Activated CD4-positive, alpha-beta T cell treated with anti-CD3 and anti-CD28 coated beads, Interleukin-2, amount 50 U/mL, for 4 hours (primary cell): ENCODE measurements at places on chromosomes 1 and 21.

DNA sequence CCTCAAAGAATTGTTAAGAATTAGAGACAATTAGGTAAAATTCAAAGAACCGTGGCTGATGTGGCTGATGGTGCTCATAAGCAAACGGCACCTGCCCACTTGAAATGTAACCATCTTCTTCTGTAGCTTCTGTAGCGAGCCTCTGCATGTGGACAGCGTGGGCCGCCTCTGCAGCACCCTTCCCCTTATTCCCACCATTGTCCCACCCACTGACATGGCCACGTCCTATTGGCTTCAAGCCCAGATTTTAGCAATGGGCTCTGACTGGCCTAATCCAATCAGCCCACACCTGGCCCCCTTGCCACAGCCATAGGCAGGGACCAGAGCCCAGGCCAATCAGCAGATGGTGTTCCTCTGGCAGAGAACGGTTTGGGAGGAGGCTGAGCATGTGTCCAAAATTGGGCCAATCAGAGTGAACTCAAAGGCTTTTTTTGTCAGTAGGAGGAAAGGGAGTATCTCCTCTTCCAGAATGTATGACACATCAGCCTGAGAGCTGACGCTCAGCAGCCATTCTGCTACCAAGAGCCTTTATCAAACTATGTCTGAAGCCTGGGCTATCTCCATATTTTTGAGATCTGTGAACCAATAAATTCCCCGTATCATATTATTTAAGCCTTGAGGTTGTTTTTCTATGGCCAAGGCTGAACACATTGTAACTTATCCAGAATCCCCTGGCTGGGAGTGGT lies 518.5 kb downstream of the SMYD3 start:
- DNase-seq = no peak

DNA sequence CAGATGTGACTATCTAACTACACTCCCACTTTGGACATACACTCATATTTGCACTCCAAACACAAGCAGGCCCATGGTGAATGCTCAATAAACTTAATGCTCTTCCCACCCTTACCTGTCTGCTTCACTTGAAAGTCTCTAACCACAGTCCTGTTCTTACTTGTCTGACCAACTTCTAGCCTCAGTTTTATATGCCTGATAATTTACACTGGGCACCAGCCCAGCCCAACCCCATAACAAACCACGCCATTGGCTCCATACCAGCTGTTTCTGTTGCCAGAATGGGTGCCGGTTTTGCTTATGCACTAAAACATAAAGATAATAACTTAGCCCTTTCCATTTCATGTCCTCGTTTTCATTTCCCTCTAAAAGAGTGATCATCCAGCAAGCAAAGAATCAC lies 395.4 kb downstream of the NTNG1 start:
- no peak for DNase-seq

DNA sequence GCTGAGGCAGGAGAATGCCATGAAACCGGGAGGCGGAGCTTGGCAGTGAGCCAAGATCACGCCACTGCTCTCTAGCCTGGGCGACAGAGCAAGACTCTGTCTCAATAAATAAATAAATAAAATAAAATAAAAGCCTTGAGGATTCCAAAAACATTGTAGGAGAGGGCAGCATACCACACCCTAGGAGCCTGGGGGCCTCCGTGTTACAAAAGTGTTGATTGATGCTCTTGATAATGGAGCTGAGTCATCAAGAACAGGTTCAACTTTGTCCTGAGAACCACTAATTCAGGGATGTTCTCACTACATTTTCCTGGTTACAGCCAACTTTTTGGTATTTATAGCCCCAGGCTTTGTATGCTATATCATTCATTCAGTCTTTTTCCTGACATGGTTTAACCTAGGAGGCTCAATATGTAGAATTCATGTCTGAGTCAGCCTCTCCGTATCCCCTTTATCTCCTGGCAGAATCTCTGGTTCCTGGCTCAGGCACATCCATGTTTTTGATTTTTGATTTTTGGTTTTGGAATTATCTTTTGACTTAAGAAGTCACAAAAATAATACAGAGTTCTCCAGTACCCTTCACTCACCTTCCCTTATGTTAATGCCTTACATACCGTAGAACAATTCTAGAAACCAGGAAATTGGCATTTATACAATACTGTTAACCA lies 69.4 kb downstream of the LRRC8D start:
- no peak for DNase-seq

GRCh38 chr1:231750818-231751362 lies 124.3 kb downstream of the DISC1 start:
- DNase-seq = no peak

DNA sequence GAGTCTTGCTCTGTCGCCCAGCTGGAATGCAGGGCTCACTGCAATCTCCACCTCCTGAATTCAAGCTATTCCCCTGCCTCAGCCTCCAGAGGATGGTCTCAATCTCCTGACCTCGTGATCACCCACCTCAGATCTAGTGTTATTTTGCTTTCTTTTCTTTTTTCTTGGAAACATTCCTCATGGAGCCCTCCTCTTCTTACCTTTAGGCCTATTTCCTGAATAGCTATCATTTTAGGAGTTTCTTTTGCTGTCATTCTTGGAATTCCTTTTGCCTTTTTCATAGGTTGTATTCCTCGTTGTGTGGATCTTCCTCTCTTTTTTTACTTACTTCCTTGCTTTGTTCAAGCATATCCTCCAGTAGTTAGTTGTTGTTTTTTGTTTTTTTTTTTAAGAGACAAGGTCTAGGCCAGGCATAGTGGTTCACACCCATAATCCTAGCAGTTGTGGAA lies 173.8 kb downstream of the RASAL2 start:
- no peak for DNase-seq

DNA sequence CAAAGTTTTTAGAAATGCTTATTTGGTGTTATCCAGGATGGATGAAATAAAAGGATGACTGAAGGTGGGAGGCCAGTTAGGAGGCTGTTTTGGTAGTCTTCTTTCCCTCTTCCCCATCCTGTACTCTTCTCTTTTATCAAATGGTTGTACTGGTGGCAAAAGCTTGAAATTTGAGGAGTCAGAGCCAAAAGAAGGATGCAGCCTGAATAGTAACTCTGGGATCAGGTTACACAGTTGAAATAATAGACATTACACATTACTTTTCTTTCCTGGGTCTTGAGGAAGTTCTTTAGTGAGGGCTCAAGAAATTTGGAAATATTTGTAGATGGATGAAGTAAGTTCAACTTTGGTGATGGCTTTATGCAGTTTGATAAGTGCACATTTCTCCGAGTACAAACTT lies 108.6 kb downstream of the GPR52 start:
- DNase-seq = no peak

DNA sequence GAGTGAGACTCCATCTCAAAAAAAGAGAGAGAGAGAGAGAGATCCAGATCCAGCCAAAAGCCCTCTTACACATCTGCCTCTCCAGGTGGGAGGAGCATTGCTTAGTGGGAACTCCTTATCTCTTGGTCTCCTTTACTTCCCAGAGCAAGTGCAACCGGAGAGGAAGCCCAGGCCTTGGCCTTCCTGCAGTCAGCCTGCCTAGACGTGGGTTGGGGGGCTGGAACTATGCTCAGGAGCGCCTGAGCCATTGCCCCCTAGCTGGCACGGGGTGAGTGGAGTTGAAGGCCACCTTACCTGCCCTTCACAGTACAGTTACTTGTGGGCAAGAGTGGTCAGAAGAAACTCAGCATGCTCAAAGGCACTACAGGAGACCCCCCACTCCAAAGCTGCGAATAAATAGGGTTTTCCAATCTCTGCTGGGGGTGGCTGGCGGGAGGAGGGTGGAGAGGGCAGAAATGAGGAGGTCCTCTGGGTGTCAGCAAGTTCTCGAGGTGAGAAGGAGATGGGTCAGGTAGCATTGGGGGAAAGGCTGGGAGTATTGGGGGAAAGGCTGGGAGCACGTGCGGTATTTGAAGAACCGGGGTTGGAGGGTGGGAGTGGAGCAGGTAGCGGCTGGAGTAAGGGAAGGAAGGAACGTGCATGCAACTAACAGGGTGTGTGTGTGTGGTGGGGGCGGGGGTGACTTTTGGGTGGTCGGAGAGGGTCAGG lies 4.7 kb upstream of the DMBX1 start:
- no peak for DNase-seq

DNA sequence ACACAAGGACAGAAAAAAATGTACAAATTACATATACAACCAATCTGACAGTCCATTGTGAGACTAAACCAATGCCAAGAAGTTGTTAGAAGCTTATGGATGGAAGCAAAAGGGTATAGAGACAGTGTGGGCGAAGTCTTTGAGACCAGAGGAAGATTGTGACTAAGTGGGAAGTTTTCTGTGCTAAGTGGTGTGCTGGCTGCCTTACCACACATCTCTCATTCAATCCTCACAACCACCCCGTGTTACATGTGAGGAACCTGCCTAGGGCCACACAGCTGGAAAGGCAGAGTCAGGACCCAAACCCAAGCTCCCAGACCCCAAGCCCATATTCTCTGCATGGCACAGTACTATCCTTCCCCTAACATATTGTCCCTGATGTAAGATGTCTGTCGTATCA lies 53.5 kb upstream of the DUSP10 start:
- DNase-seq = no peak

- DNase-seq = no peak
Observed at GRCh38 chr1:174720618-174721017, 272.9 kb downstream of the GPR52 start.

DNA sequence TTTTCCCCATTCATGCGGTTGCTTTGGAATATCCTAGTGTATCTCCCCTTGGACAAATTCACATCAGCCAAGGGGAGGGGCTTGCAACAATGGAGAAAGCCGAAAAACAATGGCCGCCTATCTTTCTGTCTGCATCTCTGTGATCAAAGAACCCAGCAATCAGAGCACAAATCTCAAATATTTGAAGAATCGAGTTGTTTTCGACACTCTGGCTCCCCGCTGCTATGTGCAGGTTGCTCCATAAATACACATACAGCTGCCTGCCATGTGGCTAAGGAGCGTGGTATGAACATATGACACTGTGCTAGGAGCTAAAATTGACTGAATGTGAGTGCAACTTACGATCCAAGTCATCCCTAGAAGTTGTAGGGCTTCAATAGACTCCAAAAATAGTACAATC lies 8.5 kb downstream of the CFHR4 start:
- no peak for DNase-seq

DNA sequence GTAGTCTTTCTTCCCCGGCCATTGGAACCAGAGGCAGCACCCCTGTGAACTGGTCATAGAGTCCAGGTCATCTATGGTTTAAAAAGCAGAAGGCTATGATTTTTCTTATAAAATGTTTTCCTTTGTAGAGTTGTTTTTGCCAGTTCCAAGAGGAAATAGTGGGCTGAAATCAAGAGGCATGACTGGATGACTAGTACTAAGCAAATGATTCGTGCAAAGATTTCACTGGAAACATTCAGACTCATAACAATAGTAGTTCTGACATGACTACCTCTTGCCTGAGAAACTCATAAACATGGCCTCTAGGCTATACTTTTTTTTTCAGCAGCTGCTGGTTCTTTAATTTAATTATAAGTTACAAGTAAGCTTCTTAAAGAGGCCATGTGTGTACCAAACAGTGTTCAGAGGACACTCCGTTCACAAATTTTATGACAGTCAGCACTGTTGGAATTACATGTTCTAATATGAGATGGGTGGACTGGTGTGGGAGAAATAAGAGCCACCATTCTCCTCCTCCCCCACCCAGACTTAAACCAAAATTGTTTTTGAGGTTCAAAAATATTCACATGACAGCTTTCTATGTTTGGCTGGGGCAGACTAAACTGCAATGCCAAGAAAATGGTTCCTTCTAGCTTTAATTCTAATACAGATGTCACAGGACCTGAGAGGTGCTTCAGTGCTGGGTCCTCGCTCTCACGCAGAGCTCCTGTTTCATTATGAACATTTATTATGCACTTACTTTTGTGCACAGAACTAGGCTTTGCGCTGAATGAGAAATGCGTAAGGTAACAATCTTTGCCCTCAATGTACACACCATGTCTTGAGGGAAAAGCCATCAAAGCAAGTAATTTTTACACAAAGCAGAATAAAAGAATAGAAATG lies 147.5 kb downstream of the ZC3H11B start:
- DNase-seq = no peak

DNA sequence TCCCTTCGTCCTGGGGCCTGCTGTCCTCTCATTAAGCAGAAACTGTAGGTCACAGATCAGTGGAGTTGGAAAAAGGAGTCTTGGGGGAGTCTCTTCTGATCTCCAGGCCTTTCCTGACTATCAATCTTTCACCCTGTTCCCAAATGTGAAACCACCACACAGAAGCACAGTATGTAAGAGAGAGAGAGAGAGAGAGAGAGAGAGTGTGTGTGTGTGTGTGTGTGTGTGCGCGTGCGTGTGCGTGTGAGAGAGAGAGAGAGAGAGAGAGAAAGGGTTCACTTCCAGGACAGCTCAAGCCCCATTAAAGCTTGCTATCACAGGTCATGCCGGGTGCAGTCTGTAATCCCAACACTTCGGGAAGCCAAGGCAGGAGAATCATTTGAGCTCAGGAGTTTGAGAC lies 1.5 kb upstream of the TTC24 start:
- DNase-seq = no peak

- DNase-seq = no peak
Observed at GRCh38 chr21:29610779-29611360, 312.1 kb downstream of the BACH1 start.

DNA sequence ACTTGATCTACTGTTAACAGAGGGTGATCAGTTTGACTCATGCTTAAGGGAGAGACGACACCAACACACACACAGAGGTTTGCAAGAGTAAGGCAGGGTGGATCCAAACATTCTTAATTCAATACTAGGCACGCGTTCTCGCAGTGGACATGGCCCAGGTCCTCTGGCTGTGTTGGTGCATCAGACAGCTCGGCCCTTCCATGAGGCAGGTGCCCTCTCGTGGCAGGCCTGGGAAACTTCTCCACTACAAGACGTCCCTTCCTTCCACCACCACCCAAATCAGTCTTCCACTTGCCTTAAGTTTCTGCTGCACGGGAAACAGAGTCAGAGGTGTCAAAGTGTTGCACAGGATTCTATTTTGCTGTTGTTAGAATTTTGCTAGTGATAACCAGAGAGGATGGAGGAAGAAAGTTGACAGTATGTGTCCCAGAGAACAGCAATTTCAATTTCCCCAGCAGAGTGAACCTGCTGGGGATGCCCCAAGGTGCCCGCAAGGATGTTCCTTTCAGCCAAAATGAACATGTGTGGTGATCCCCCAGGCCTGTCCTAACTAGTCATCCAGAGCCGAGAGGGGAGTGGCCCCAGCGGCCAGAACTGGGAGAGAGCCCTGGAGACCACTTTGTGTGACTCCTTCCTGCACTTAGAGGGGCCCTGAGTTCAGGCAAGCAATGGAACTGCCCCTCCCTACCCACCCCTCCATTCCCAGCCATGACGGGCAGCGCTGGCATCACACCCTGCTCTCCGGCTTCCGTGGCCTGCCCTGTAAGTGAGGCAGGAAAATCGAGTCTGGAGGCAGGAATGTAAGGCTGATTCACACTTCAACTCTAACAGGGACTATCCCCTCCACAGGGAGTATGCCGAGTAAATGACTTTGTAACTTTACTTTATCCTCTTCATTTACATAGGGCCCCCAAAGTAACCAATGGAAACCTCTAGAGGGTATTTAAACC lies 34.8 kb downstream of the MX1 start:
- DNase-seq = peak; percentile 44

DNA sequence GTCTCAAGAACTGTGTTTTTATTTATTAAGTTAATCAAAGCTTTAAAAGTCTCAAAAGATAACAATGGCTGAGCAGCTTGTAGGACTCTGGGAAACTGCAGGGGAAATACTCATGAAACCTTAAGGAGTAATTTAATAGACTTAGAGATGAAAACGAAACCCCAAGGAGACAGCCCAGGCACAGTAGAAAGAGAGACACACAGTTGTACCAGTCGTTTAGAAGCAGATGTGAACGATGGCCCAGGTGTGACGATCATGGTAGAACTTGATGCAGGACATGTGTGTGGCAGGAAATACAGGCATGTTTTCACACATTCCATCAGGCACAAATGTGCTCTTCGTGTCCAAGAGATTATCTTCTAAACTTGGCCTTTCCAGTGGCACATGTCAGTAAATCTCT lies 21.2 kb upstream of the MRPS6 start:
- DNase-seq = no peak

GRCh38 chr1:184502161-184502560 lies 115.3 kb downstream of the C1orf21 start:
- no peak for DNase-seq
